Activated CD4-positive, alpha-beta memory T cell treated with anti-CD3 and anti-CD28 coated beads for 36 hours (primary cell): ENCODE measurements at places on chromosomes 13 and 19. TPM values are rescaled to one million over a fixed set of nuclear protein-coding genes. Genes with fewer than 3 reads are reported as not detected.
A peak's percentile ranks its signal among the peaks of the same experiment; 100 is the strongest.

DNA sequence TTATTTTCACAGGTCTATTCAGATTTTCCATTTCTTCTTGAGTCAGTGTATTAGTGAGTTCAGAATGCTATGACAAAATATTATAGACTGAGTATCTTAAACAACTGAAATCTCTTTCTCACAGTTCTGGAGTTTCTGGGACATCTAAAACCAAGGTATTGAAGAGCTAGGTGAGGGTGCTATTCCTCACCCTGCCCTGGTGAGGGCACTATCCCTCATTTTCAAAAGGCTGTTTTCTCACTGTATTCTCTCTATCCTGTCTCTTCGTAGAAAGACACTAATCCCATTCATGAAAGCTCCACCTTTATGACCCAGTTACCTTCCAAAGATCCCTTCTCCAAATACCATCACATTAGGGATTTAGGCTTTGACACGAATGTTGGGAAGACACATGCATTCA, 1617.1 kb downstream of the PCDH9 start:
- no peak for DNase-seq

DNA sequence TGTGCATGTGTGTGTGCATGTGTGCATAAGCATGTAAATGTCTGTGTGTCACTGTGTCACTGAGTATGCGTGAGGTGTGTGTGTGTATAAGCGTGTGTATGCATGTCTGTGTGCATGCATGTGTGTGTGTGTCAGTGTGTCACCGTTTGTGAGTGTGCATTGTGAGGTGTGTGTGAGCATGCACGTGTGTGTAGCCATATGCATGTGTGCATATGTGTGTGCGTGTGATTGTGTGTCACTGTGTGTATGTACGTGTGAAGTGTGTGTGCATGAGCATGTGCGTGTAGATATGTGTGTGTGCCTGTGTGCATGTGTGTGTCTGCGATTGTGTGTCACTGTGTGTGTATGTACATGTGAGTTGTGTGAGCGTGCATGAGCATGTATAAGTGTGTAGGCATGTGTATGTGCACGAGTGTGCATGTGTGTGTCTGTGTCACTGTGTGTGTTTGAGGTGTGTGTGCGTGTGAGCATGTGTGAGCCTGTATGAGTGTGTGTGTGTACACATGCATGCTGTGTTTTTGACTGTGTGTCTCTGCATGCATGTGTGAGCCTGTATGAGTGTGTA, 144.5 kb downstream of the NALCN start:
- no peak for DNase-seq

DNA sequence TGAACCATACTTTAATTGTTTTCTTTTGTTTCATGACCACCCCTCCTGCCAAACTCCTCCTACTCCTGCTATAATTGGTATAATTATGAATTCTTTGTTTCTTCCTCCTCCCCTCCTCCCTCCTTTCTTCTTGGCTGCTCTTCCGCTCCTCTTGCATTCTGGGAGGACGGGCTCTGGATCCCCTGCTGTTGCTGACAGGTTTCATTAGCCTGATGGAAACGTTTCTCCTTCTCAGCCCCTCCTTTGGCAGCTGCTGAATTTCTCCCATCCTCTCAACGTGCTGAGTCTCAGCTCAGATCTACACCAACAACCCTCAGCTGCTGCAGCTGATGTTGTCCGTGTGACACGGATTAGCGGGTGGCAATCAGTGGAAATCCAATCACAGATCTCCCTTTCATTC, 97.1 kb upstream of the UBAC2 start:
- DNase-seq = no peak

GRCh38 chr13:97273341-97273831, 51.3 kb downstream of the MBNL2 start:
- no peak for DNase-seq

DNA sequence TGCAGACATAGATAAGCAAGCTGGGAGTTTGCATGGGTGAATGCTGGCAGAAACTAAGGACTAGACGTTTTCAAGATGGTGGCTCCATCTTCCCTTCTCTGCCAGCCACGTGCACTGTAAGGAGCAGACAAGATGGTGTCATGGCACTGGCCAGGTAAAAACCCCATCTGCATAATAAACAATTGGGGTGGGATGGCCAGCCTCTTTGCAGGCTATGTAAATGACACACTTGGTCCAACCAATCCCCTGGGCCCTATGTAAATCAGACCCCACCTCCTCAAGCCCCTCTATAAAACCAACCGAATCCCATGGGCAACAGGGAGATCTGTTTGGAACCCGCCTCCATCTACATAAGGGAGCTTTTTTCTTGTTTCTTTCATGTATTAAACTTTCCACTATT, 2.4 kb upstream of the OR7A5 start:
- no peak for DNase-seq

DNA sequence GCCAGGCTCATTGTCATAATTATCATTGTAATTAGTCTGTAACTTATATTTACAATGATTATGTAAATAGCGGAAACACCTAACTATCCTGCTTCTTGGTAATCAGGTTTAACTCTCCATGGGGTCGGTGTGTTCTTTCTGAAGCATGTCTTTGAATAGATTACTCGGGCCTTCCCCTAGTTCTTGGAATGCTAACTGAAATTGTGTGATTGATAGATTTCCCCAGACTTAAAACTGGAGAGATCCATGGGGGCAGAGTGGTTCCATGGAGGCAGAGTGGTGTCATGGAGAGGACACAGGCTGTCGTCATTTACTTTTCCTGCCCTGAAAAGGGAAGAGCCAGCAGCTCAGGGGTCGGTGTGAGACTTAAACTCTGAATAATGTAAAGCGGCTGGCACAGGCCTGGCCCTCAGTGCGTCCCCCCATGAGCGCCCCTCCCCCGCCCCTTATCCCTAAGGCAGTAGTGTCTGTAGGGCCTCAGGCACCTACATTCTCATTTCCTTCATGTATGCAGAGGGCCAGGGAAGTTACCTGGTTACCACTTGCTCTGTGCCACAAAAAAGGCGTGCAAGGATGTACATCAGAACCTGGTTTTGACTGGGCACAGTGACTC, 225.1 kb downstream of the TM9SF2 start:
- no peak for DNase-seq

DNA sequence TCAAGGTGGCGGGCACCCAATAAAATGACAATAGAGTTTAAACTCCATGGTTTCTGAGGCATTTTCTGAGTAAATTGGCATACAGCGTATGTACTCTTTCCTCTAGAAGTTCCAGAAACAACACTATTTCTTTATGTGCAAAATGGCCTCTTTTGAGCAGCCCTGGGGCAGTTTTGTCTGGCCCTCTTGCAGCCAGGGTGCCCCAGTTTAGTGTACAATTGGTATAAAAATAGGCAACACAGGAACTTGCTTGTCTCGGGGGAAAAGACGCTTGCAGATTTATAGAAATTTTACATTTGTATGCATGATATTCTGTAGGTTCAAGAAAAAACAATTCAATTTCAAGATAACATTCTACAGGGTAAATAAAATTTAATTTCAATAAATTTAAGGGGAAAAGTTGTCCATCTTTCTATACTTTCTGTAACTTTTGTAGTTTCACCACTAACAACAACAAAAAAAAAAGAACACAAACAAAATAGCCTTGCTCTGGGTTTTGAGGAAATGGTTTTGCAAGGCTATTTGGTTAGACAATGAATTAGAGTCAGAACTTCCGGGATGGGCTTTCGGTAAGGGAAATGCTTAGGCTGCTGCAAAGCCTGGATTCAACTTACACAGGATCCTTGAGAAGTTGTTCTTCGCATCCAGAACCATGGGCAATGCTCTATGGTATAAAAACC, 45.3 kb downstream of the LRCH1 start:
- DNase-seq = no peak

GRCh38 chr13:98890186-98890585, 87.7 kb downstream of the DOCK9 start:
- peak; percentile 76 for DNase-seq

GRCh38 chr13:75226733-75227435, 255.1 kb downstream of the TBC1D4 start:
- no peak for DNase-seq

ZNF177 gene
- 0.46 TPM for total RNA-seq

MRPL57 gene
- 20.8 TPM for total RNA-seq

CACNA1A gene
- 0.74 TPM for total RNA-seq

MIR17HG gene
- 19.5 TPM for total RNA-seq
